ENCODE measurements at places on chromosomes 2 and 18.

GRCh38 chr2:67108231-67108630 lies 288.9 kb upstream of the ETAA1 start:
- DNase-seq, result peak; percentile 9

- no peak for DNase-seq
Observed at GRCh38 chr18:63987743-63988142, 17.9 kb downstream of the SERPINB8 start.

GRCh38 chr2:221747289-221747972 lies 175.3 kb upstream of the EPHA4 start:
- no peak for DNase-seq

DNA sequence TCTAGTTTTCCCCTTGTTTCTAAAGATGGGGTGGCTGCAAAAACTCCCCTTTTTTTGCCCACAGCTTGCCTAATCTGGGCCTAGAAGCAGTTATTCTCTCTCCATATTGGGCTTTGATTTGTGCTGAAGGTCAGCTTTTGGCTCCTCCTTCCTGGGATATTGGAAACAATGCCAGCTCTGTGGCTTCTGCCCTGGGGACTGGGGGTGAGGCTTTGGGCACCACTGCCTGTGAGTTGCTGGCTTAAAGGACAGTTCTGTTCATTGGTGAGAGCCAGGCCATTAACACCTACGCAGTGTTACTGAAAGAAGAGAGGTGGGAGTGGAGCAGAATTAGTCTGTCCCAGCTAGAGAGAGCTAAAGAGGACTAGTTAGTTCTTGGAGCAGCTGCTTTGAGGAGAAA lies 4.3 kb downstream of the UBXN2A start:
- no peak for DNase-seq

DNA sequence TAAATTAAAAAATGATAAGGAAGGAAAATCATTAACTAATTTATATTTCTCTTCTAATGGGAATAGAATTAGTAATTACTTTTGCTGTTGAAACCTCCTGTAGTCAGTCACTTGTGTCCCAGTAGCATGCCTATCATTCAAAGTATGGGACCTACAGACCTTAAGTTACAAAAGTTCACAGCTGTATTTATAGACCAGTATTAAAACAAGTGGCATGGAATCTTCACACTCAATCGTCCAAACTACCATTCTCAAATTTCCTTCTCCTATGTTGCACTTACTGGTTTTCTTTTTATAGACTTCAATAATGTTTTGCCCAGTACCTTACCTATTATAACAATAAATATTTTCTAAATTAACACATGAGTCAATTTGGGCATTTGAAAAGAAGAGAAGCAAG lies 639.9 kb downstream of the ERBB4 start:
- no peak for DNase-seq

- DNase-seq, result no peak
Observed at GRCh38 chr2:177397481-177398289, 5.1 kb downstream of the AGPS start.

DNA sequence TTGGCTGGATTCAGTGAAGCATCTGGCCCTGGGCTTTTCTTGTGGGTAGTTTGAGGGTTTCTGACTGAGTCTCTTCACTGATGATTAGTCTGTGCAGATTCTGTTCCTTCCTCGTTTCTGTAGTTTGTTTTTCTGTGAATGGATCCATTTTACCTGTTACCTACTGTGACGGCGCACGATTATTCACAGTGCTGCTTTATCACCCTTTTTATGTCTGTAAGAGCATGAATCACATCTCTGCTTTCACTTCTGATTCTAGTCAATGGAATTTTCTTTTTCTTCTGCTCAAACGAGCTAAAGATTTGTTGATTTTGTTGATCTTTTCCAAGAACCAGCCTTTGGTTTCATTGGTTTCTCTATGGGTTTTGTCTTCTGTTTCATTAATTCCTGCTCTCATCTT lies 60.8 kb downstream of the SLC66A2 start:
- no peak for DNase-seq

DNA sequence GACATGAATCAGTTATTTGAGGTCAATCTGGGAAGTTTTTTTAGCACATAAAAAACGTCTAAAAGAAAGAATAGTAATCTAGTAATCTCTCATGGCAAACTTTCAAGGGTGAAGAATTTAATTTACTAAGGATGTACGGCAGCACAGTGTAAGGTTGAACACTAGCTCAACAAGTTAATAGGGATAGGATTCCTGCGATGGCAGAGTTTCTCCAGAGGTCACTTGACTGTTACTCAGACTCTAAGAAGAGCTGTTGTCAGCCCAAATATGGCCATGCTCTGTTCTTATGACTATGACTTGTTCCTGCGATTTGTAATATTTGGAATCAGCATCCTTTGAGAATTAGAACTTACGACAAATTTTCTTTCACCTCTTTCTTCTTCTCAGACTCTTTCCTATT lies 553.3 kb upstream of the TNP1 start:
- no peak for DNase-seq

DNA sequence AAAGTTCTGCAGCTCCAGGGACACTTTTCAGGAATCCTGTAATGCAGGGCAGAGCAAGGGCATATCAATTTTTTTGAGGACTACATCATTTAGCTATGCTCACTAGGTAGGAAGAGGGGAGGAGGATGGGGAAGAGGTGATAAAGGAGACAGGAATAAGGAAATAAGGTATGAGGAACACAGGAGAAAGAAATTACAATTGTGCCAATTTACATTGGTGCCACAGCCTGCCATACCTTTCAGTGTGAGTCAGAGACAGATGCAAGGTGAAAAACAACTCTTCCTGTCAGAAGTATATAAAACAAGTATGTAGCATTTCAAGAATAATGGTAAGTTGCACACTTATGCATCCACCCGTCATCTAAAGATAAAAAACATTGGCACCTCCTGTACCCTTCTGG lies 5.4 kb upstream of the MRPS9 start:
- DNase-seq, result no peak

DNA sequence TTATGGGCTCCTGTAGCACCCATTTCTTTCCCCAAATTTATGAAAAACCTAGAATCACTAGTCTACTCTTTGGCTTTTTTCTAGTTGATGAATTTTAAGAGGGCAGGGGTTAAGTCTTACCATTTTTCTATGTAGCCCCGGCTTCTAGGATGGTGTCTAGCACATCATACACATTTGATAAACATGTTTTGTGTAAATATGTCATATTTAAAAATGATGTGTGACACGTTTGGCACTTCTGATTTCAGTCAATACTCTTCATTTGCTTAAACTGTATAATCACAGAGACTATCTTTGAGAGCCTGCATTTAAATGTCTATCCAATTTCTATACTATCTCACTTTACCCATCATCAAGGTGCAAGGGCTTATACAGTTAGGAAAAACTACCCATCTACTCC lies 331.1 kb downstream of the TDRD15 start:
- no peak for DNase-seq

GRCh38 chr2:162972383-162972782 lies 133.8 kb upstream of the KCNH7 start:
- no peak for DNase-seq

GRCh38 chr2:66571918-66572317 lies 137.0 kb downstream of the MEIS1 start:
- no peak for DNase-seq

- DNase-seq, result no peak
Observed at GRCh38 chr2:10167316-10167715, 44.8 kb downstream of the RRM2 start.

GRCh38 chr2:207951734-207952470 lies 73.4 kb downstream of the PLEKHM3 start:
- no peak for DNase-seq

DNA sequence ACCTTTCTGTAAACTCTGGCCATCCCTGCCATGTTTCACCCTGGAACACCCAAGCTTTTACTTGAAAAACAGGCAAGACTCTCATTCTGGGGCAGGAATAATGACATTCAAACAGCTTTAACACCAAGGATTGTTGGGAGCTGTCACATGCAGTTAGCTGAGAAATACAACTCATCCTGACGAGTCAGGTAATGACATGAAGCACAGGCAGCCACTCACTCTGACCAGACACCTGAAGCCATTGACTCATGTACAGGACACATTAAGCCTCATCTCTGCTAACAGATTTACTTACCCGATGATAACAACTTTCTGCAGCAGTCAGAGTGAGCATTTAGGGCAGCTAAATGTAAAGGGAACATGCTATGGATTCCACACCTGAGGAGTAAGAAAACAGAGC lies 163.1 kb upstream of the PGAP1 start:
- no peak for DNase-seq

DNA sequence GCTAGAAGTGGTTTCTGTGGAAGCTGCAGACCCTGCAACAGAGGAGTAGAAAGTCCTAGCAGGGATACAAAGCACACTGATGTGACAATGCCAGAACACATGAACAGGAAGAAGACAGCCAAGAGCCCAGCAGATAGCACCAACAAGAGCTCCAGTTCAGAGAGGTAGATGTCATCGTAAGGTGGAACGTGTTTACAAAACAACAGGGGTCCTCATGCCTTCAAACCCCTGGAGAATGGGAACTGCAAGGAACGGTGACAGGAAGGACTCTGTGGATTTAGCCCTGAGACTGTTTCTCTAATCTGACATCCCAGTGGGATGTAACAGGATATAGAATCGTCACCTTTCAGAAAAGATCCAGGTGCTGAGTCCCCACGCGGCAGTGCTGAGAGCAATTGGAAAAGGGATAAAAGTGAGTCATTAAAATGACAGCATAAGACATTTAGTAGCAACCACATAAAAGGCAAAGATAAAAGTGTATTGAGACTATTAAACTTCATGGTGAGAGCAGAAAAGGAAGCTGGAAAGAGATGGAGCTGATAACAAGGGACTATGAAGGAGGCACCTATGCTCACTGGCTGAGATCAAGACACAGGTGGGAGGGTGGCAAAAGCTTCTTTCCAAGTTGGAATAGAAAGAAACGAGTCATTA lies 195.2 kb downstream of the FBXO15 start:
- no peak for DNase-seq

- DNase-seq, result no peak
Observed at GRCh38 chr2:106020821-106021661, 173.1 kb downstream of the UXS1 start.
